ENCODE measurements at places on chromosomes 13 and 19. TPM values are rescaled to one million over a fixed set of nuclear protein-coding genes. Genes with fewer than 3 reads are reported as not detected.

Gene NKPD1
- polyA plus RNA-seq, result 0.06 TPM

Gene B3GNT3
- not detected for polyA plus RNA-seq

Gene IZUMO2
- not detected for polyA plus RNA-seq

Gene NLRP9
- not detected for polyA plus RNA-seq

DNA sequence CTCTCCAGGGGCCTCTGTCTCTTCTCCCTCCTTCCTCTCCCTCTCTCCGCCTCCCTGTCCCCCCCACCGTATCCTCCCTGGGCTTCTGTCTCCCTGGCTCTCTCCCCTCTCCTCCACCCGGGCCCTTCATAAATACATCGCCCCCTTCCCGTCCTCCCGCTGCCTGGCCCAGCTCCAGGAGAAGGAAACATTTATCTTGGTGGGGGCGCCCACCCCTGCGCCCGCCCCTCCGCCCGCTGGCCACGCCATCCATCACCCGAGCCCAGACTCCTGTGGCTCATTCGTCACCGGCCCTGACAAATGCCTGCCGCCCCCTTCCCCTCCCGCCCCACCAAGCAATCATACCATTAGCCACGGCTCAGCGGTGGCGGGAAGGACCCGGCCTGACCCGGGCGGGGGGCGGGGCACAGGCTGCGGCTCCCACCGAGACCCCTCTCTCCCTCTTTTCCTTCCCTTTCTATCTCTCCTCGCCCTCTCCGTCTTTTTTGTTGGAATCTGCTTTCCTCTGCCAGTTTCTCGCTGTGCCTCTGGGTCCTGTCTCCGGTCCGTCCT, 2.6 kb upstream of the MEIS3 start:
- DNase-seq, result no peak

- no peak for DNase-seq
Observed at GRCh38 chr13:79593641-79594275, 112.8 kb downstream of the NDFIP2 start.

- DNase-seq, result no peak
Observed at GRCh38 chr13:23087880-23088279, 92.9 kb upstream of the SGCG start.

GRCh38 chr13:37700887-37701286, 102.3 kb upstream of the POSTN start:
- DNase-seq, result no peak

DNA sequence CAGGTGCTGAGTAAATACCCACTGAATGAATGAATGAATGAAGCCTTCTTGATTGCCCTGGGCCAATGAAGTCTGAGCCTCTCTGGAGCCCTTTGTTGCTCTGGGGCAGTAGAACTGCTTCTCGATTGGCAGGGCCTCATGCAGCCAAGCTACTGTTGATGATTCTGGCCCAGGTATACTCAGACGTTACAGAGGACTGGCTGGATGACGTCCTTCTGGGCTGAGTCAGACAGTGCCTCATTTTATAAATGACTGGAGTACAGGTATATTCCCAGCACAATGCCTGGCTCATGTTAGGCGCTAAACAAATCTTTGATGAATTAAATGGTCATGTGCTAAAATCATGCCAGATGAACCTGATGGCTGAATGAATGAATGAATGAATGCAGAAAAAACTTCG, 243.8 kb upstream of the MAB21L1 start:
- no peak for DNase-seq

DNA sequence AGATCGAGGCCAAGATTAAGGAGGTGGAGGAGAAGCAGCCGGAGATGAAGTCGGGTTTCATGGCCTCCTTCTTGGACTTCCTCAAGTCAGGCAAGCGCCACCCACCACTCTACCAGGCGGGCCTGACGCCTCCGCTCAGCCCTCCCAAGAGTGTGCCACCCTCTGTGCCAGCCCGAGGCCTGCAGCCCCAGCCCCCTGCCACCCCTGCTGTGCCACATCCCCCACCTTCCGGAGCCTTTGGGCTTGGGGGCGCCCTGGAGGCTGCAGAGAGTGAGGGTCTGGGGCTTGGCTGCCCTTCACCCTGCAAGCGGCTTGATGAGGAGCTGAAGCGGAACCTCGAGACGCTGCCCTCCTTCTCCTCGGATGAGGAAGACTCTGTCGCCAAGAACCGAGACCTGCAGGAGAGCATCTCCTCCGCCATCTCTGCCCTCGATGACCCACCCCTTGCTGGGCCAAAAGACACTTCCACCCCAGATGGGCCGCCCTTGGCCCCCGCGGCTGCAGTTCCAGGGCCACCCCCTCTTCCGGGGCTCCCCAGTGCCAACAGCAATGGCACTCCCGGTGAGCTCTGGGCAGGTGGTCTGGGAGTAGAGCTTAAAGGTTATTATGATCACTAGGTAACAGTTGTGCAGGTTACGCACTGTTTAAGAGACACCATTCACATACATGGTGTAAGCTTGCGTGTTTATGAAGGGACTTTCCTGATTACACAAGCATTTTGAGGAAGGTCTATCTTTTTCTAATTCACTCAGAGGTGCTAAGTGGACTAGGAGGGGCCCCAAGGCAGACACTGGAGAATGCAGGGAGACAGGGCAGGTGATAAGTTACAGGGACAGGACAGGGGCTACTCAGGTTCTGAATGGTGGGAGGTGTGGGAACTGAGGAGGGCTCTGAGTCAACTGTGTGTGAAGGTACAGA, 8.7 kb downstream of the PRR12 start:
- no peak for DNase-seq

DNA sequence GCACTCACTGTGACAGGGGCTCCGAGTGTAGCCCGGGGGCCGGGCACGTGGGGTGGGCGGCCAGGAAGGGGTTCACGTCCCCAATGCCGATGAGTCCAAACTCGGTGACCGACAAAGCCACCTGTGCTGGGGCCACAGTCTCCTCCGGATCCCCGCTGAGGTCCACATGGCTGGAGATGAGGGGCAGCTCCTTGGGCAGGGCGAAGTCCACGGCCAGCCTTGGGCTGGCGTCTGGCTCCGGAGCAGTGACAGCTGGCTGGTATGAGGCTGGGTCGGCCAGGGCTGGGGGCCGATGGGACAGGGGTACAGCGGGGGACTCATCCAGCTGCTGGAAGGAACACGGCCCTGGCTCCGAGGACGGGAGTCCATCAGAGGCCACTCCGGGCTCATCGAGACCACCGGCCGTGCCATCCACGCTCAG, 15.9 kb upstream of the PLPP2 start:
- DNase-seq, result no peak

- DNase-seq, result no peak
Observed at GRCh38 chr19:398719-399118, 10.2 kb downstream of the C2CD4C start.

DNA sequence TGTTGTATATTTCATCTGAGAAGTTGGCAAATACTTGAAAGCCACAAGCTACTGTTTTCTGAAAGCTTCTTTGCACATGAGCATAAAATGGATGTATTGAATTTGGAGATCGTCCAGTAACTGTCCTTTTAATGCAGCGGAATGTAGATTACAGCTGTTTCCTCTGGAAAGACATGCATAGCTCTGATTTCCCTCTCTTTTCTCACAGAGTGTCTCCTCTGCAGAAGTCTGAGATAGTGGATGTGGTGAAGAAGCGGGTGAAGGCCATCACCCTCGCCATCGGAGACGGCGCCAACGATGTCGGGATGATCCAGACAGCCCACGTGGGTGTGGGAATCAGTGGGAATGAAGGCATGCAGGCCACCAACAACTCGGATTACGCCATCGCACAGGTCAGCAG, 283.0 kb downstream of the SHISA2 start:
- DNase-seq, result no peak

- DNase-seq, result no peak
Observed at GRCh38 chr19:55611983-55612645, 6.7 kb downstream of the ZNF865 start.

DNA sequence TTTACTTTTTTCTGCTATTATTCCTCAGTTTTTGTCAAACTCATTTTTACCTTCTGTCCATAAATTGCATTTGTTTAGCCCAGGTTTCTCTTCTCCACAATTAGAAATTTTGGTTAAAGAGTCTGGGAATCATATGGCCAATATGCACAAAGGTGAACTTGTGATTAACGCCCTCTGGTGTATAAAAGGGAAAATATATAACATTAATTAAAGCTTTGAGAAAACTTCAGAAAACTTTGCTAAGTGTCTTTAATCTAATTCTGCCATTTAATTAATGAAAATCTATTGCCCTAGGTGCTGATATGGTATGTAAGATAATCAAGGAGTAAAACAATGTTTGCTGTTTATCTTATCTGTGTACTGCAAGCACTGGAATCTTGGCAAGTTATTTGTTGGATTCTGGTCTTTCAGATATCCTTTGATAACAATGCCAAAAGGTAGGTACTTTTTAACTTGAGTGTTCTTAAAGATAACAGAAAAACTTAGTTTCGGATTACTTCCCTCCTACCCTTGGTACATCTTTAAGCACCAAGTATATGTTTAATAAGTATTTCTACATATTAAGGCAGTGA, 402.6 kb downstream of the SUCLA2 start:
- DNase-seq, result no peak
